ENCODE measurements at places on chromosomes 12 and 14. TPM values are rescaled to one million over a fixed set of nuclear protein-coding genes. Genes with fewer than 3 reads are reported as not detected.

The B4GALNT3 gene
- 7.0 TPM for total RNA-seq

The IL26 gene
- 0.50 TPM for total RNA-seq

The GPRC5D gene
- total RNA-seq, result 0.22 TPM

DNA sequence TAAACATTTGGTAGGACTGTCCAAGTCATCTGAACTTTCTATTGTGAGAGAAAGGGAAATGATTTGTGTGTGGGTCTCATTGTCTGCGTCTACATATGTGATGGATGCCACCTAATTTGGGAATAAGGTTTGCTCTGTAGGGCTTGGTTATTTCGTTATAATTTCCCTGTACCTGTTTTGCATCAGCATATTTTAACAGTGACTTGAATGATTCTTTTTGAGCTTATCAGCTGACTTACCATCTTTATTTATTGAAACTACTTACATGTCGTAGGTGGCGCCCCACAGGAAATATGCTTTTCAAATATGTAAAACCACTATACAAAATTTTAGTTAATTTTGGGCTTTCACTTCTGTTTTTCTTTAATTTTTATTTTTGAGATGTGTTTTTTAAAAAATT, 56.5 kb upstream of the BCAT1 start:
- H3K27ac ChIP-seq, result no peak overlapping the region
- H3K4me1 ChIP-seq, result no peaks in the 10 kb centered on the region
- H3K27me3 ChIP-seq, result peaks cover 10% of the 10 kb centered on the region
- H3K36me3 ChIP-seq, result no peaks in the 10 kb centered on the region

GRCh38 chr14:95478309-95478708, 38.1 kb downstream of the SYNE3 start:
- peak overlapping the region; percentile 9 for H3K27ac ChIP-seq
- peaks cover 36% of the 10 kb centered on the region for H3K4me1 ChIP-seq
- no peak for DNase-seq
- no peak overlapping the region for H3K4me3 ChIP-seq
- H3K27me3 ChIP-seq, result no peaks in the 10 kb centered on the region
- peaks cover 46% of the 10 kb centered on the region for H3K36me3 ChIP-seq

DNA sequence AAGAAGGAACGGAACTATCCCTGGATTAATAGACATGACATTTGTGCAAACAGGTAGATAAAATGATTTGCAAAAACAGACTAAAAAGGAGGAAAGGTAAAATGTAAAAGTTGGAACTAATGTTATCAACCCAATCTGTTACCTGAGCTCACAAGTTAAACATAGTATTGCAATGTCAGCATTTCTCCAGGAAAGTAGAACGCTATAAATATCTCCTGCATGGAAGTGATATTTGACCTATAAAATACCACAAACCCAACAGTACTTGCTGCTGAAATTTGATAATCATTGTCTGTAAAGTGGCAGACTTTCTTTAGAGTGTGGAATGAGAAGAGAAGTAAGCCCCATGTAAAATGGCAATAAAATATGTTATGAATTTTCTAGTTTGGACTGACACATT, 1435.7 kb downstream of the LRFN5 start:
- DNase-seq, result no peak
- H3K36me3 ChIP-seq, result no peaks in the 10 kb centered on the region

GRCh38 chr12:120175537-120175936, 19.0 kb downstream of the GCN1 start:
- H3K4me3 ChIP-seq, result no peak overlapping the region
- peaks cover 49% of the 10 kb centered on the region for H3K36me3 ChIP-seq
- no peak for DNase-seq
- peaks cover 5% of the 10 kb centered on the region for H3K4me1 ChIP-seq
- H3K27ac ChIP-seq, result no peak overlapping the region

GRCh38 chr12:32264961-32265360, 134.4 kb upstream of the FGD4 start:
- H3K36me3 ChIP-seq, result no peaks in the 10 kb centered on the region
- H3K27ac ChIP-seq, result no peak overlapping the region
- no peaks in the 10 kb centered on the region for H3K27me3 ChIP-seq

DNA sequence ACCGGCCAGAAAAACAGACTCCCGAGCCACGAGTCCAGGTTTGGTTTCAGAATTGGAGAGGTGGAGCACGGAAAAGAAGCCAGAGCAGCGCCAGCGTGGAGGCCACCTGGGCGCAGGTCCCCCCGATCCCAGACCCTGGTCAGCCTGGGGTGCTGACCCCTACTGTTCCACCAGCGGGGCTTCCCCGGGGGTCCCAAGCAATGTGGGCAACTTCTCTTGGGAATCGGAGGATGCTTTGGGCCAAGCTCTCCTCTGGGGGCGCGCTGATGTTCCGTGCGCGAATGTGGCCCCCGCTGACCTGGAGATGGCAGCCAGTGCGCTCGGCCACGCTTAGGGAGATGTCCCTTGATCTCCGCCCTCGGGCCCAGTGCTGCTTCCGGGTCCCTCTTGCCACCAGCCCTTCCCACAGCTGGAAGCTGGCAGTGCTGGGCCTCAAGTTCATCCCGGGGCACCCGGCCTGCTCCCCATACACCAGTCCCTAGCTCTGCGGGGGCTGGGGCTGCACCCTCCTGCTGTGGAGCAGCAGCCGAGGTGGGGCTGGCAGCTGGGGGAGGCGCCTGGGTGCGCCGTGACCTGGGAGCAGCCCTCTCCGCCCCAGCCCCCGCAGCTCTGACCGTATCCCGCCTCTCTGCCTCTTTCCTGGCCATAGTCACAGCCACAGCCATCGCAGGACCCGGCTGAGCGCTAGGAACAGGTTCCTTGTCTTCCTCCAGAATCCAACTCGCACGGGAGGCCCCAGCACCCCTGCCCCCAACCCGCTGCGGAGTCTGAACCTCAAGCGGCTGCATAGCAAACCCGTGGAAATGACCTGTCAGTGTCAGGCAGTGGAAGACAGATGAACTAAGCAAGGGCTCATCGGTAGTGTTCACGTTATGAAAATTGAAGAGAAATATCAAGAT, 91.2 kb downstream of the RCOR1 start:
- H3K4me1 ChIP-seq, result peaks cover 3% of the 10 kb centered on the region
- DNase-seq, result no peak
- H3K4me3 ChIP-seq, result no peak overlapping the region
- H3K36me3 ChIP-seq, result peaks cover 3% of the 10 kb centered on the region
- H3K27me3 ChIP-seq, result no peaks in the 10 kb centered on the region
- no peak overlapping the region for H3K27ac ChIP-seq

DNA sequence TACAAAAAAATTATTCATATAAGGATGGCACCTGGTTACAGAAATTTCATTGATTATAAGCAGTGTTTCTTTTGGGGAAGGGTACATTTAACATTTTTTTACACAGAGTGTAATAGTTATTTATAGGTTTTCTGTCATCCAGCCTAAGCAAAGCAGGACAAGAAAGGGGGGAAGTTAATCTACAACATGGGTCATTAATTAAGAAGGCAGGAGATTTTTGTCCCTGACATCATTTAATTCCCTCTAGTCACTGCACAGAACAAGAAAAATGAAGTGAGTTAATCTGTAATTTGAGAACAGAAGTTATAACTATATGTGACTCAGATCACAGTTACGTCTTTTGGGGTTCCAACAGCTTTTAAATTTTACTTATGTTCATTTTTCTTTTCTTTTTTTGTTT, 173.4 kb downstream of the PTPRO start:
- H3K4me3 ChIP-seq, result no peak overlapping the region
- DNase-seq, result no peak
- H3K27me3 ChIP-seq, result peaks cover 30% of the 10 kb centered on the region
- H3K4me1 ChIP-seq, result no peaks in the 10 kb centered on the region

Data from activated CD4-positive, alpha-beta T cell treated with anti-CD3 and anti-CD28 coated beads, Interleukin-2, amount 10 ng/mL, durations not matched to agents 7 days and 5 days (primary cell).